Epithelial cell of proximal tubule (primary cell): ENCODE measurements at places on chromosomes 2 and 18.

- no peak for DNase-seq
Observed at GRCh38 chr18:24913507-24914170, 438.3 kb downstream of the ZNF521 start.

- DNase-seq = no peak
Observed at GRCh38 chr18:40380686-40381439, 1574.2 kb upstream of the PIK3C3 start.

- no peak for DNase-seq
Observed at GRCh38 chr2:186108470-186108869, 369.9 kb downstream of the FSIP2 start.

GRCh38 chr2:234967201-234967869 lies 15.5 kb downstream of the SH3BP4 start:
- no peak for DNase-seq

DNA sequence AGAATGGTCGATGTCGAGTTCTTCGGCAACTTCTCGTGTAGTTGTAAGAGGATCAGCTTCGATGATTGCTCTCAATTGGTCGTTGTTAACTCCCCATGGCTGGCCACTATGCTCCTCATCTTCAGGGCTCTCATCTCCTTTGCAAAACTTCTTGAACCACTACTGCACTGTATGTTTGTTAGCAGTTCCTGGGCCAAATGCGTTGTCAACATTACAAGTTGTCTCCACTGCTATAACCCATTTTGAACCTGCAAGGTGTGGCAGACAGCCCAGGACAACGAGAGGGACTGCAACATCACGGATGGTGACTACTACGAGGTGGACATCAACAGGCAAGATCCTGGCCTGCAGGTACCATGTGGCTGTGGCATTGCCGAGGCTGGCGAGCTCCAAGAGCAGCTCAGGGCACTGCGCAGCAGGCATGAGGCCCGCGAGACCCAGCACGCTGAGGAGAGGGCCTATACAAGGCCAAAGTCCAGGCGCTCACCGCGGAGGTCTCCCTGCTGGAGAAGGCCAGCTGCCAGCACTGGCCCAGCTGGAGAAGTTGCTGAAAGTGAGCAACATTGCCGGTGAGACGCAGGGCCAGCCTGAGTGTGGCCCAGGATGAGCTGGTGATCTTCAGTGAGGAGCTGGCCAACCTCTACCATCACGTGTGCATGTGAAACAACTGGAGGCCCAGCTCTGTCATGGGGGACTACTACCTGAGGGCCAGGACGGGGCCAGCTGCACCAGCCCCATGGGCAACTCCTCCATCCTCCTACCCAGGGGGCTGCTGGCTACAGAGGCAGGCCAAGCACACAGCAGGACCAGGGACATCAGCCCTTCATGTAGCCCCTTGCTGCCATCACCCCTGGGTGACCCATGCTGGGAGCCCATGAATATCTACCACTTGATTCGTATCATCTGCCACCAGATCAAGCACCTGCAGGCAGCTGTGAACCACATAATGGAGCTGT lies 20.2 kb downstream of the CLK1 start:
- DNase-seq = no peak

DNA sequence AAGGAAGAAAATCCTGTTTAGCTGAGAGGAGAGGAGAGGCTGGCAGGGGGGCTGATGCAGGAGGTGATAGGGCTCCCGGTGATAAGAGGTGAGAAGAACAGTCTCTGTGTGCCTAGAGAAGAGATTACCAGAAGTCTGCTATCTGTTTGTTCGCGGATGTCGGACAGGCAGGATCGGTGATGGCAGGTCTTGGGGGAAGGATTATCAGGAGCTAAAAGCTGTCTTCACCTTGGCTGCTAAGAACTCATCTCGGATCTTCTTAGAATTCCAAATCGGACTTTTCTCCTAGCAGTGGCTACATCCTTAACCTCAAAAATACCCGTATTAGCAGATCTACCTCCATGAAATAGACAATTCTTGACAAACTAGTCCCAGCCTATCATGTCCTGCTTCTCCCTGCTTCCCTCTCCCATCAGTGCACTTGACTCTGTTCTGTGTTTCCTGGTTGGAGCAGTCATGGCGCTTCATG lies 282.1 kb upstream of the TRIB2 start:
- DNase-seq = no peak

DNA sequence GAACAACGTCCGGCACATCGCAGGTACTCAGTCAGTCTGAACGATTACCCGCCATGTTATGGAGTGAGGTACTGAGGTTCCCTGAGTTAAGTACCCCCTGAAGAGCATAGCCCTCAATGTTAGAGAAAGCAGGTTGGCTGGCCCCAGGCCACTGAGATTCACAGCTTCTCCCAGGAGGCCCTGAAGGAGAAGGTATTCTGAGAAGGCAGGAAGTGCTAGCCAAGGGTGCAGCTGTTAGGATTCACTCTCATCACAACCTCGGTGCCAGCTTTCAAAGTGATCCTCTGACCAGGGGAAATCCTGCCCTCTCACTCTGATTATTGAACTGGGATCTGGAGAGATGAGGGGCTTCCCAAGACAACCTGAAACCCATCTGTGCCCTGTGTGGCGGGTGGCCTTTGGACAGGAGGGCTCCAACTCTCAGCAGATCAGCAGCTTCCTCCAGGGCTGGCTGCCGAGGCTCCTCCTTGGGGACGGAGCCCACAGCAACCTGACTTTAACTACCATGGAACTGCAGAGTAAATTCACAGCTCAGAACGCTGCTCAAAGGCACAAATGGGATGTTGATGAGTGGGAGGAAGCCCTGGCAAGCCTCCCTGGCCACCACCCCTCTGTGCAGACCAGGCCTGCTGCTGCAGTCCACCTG lies 7.8 kb downstream of the EHD3 start:
- no peak for DNase-seq

DNA sequence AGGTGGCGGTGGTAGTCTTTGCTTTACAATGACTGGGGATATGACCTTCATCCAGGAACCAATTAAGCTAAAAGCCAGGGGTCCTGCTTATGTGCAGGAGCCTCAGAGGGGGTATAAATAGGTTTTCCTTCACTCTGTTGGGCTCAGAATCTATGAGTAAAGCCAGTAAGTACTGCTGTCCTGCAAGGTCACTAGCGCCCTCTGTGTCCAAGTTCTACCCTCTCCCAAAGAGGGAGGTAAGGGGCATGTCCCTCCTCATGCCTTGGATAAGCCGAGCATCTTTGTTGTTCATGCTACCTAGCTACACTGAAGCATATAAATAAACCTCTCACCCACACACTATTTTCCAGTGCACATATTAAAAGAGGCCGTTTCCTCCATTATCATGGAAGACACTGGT lies 79.4 kb downstream of the SPRED2 start:
- DNase-seq = no peak

GRCh38 chr18:13257361-13257980 lies 38.9 kb downstream of the LDLRAD4 start:
- DNase-seq = no peak

DNA sequence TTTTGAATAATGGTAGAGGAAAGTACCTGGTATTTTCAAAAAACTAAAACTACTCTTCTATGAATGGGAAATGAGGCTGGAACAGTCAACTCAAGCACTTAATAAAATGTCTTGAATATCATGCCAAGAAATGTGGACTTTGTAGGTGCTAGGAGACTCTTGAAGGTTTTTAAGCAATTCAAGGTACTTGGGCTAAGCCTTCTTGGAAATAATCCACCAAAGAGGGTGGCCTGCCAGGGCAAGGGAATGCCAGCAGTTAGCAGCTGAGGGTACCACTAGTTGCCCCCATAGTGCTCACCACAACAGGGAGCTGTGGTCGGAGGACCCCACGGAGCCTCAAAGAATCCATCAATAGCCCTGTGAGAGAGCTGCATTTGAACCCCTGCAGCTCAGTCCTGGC lies 14.6 kb upstream of the ACYP2 start:
- no peak for DNase-seq

DNA sequence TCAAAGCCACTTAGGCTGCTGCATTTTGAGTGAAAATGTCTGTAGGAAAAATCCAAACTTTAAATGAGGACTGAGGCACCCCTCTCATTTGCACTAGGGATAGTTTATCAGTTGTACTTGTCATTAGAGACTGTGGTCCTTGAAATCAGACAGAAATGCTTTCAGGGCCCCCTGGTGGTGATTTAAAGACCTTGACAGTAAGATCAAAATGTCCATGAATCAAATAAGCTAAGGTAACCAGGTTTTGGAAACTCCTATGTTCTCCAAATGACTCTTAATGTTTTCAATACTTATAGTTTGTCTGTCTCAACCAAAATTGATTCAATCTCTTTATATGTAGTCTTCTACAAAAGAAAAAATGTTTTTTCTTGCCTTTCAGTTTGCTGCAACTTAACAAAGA lies 28.8 kb upstream of the DDX18 start:
- DNase-seq = no peak

GRCh38 chr2:44163777-44164176 lies 4.9 kb upstream of the PPM1B start:
- DNase-seq = no peak

DNA sequence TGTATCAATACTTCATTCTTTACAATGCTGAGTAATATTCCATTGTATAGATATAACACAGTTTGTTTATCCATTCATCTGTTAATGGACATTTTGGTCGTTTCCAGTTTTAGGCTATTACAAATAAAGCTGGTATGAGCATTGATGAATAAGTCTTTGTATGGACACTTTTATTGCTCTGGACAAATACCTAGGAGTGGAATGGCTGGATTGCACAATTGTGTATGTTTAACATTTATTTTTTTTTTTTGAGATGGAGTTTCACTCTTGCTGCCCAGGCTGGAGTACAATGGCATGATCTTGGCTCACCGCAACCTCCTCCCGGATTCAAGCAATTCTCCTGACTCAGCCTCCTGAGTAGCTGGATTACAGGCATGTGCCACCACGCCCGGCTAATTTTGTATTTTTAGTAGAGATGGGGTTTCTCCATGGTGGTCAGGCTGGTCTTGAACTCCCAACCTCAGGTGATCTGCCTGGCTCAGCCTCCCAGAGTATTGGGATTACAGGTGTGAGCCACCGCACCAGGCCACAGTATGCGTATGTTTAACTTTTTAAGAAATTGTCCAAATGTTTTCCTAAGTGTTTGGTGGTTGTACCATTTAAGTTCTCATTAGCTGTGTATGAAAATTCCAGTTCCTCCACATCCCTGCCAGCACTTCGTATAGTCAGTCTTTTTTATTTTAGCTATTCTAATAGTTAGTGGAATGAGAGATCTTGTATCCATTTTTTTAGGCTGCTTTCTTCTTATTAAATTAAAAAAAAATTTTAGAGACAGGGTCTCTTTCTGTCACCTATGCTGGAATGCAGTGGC lies 194.9 kb upstream of the HAAO start:
- no peak for DNase-seq

GRCh38 chr18:38525039-38525438 lies 959.4 kb upstream of the CELF4 start:
- no peak for DNase-seq

- no peak for DNase-seq
Observed at GRCh38 chr2:16038621-16039020, 98.3 kb downstream of the MYCN start.

GRCh38 chr2:180676520-180677025 lies 303.8 kb upstream of the UBE2E3 start:
- no peak for DNase-seq

DNA sequence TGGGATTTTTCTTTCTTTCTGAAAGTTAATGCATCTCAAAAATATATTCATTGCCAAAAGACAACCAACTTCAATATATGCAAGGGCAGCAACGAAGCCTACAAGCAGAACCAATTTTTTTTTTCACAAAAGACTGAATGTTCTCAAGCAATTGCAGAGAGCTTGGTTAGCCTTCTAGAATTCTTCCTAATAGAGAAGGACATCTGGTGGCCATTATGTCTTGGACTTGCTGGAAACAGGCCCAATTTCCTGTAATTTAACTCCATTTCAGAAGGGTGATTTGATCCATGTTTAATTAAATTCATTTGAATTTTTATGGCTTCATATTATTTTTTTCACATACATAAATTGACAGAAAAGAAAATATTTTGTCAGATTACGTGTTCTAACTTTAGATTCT lies 208.0 kb downstream of the TPGS2 start:
- DNase-seq = no peak

- no peak for DNase-seq
Observed at GRCh38 chr18:79405019-79405780, 9.5 kb downstream of the NFATC1 start.

DNA sequence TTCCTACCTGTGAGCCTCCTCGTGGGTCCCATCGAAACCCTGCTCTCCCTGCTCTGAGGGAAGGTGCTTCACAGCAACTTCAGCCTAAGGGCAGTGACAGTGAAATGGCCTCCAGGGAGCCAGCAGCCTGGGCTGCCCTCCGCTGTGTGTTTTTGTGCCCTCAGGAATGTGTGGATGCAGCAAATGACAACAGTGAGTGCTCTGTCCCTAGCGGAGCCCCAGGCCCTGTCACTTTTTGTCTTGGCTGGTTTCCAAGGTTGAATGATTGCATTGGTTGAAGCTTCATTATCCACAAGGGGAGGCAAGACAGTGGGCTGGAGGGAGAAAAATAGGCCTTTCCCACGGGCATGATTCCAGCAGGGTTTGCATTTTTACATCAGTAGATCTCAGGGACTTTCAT lies 42.9 kb downstream of the STON1 start:
- DNase-seq = no peak

DNA sequence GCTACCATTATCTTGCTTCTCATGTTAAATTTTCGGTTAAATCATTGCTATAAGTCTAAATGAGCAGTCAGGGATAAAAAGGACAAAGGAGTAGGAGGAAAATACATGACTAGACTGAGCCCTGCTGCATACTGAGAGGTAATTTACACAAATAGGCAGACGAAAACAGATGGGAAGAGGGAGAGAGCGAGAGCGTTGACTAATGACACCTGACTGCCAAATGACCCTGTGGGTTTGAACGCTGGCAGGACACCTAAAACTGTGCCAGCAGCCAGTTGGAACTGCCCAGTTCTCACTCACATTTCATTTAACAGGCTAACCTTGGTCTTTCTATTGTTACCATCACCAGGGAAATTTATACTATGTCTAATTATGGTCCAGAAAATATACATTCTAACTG lies 978.2 kb downstream of the CPS1 start:
- no peak for DNase-seq

DNA sequence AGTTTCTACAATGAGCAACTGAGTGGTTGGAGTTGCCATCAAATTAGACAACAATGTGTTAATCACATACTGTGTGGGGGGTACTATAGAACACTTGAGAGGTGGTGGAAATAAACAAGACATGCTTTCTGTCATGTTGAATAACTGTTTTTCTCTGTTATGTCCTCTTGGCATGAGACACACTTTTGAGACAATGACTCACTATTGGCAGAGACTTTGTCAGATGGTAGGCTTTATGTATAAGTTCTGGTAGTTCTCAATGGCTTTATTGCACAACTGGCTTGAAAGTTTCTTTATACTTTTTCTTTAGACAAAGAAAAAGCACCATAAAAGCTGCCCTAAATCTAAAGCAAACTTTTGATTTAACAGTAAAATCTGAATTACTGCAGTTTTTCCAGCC lies 578.7 kb downstream of the ADCYAP1 start:
- DNase-seq = no peak

GRCh38 chr2:85811180-85812093 lies 57.6 kb downstream of the ATOH8 start:
- no peak for DNase-seq

GRCh38 chr18:15198116-15198389 lies 450.1 kb downstream of the ANKRD30B start:
- no peak for DNase-seq

GRCh38 chr2:179550214-179550613 lies 285.6 kb upstream of the SESTD1 start:
- no peak for DNase-seq
